ENCODE measurements at places on chromosomes 5 and 9. TPM values are rescaled to one million over a fixed set of nuclear protein-coding genes. Genes with fewer than 3 reads are reported as not detected.

IFNK gene
- not detected for total RNA-seq

LMAN2 gene
- 88.9 TPM for total RNA-seq

- no peak for DNase-seq
Measured at GRCh38 chr5:141882594-141883183, 4.5 kb upstream of the PCDH1 start.

- DNase-seq, result no peak
Measured at GRCh38 chr5:111131356-111131755, 39.2 kb downstream of the WDR36 start.

DNA sequence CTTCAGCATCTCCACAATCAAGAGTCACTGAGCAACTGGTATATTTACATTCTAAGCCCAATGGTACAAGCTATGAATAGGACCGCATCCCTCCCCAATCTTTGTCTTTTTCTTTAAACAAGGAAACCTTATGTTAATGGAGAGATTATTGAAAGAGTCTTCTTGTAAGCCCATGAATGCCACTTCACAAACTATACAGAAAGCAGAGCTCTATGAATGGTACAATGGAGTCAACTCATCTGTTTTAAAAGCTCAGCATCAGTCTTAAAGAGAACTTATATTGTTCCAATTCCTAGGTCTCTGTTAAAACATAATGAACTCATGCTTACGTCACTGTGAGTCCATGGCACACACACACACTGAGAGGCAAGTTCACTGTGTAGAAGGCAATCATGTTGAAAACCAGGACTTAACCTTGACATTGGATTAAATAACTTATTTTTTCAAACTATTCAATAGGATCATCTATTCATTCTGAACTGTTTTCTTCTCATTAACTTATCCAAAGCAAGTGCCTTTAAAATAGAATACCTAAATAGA is 4.5 kb downstream of the NREP start:
- DNase-seq, result no peak

GRCh38 chr9:119451426-119451825 is 82.2 kb upstream of the BRINP1 start:
- no peak for DNase-seq

GRCh38 chr5:139461698-139462097 is 845 bp downstream of the ECSCR start:
- no peak for DNase-seq

GRCh38 chr5:119063579-119064379 is 7.1 kb upstream of the DMXL1 start:
- DNase-seq, result no peak

GRCh38 chr9:124611106-124611505 is 103.9 kb upstream of the NR5A1 start:
- no peak for DNase-seq

DNA sequence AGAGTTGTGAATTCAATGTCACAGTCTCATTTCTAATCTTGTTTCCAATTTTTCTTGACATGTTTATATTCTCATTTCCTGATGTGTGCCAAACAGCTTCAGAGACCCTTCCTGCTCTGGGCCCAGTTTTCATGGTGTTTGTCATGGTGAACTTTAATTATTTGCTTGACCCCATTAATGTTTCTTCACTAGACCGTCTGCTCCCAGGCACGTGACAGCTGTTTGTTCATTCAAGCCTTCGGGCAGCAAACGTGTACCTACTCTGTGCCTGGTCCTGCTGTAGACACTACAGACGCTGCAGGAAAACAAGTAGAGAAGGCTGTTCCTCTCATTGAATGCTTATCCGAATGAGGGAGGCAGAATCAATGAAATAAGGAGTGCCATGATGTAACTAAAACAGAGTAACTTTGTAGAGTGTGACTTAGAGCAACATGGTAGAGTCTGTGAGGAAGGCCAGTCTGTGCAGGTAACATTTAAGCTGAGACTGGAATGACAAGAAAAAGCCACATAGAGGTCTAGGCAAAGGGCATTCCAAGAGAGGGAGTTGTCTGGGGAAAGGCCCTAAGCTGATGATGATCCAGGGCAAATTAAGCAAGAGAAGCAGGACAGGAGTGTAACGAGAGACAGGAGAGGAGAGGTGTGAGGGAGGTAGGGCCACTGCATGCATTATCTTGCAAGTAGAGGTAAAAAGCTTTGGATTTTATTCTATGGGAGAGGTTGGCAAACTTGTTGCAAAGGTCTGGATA is 191.4 kb downstream of the SEMA5A start:
- DNase-seq, result no peak

- peak; percentile 64 for DNase-seq
Measured at GRCh38 chr5:81506900-81507588, 113.1 kb upstream of the ACOT12 start.

GRCh38 chr9:97310023-97310422 is 2.6 kb downstream of the CCDC180 start:
- DNase-seq, result no peak

DNA sequence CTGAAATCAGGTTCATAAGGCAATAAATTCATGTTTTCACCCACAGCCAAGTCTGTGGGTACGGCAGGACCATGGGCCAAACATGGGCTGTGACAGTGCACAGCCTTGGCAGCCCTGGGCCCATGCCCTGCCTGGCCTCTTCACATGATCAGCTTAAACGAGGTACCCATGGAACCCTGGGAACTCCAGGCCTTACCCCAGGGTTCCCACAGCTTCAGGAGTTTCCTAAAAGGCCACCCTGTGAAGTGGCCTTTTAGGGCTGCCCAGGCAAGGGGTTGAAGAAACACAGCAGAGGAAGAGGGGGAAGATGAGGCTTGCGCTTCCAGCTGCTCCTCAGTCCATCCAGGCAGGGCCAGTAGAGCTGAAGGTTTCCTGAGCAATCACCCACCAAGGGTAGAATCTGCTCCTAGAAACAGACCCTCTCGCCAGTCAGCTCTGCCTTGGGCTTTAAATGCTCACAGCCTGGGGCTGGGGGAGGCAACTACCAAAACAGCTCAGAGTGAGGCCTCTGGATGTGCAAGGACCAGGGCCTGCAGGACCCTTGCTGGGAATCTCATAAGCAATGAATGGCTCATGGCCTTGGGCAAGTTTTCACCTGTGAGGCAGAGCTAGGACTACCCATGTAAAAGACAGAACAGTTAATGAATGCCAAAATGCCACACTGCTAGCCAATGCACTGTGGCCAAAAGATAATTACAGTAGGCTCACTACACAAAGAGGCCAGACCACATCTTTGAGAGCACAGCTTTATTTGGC is 79.3 kb upstream of the LRRTM2 start:
- DNase-seq, result no peak

DNA sequence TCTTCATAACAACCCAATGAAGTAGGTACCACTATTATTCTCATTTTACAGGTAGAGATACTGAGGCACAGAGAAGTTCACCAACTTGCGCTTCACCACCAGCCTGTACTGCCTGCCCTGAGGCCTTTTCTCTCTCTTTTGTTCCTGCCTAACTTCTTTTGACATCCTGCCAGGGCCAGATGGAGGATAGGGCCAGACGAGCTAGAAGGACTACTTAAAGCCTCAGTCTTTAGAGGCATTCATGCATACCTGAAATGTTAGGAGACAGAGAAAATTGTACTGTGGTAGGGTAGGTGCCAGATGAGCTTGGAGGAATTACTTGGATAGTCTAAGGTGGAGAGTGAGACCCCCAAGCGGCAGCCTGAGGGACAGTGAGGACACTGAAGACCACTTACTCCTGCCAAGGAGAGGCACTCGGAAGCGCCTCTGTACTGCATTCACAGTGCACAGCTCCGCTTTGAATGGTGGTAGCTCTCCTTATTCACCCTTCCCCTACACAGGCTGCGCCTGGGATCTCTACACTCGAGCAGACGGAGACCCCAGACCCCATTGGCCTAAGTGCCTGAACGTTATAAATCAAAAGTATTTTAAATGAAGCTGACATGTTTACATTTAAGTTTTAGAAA is 6.2 kb upstream of the ORM1 start:
- no peak for DNase-seq

DNA sequence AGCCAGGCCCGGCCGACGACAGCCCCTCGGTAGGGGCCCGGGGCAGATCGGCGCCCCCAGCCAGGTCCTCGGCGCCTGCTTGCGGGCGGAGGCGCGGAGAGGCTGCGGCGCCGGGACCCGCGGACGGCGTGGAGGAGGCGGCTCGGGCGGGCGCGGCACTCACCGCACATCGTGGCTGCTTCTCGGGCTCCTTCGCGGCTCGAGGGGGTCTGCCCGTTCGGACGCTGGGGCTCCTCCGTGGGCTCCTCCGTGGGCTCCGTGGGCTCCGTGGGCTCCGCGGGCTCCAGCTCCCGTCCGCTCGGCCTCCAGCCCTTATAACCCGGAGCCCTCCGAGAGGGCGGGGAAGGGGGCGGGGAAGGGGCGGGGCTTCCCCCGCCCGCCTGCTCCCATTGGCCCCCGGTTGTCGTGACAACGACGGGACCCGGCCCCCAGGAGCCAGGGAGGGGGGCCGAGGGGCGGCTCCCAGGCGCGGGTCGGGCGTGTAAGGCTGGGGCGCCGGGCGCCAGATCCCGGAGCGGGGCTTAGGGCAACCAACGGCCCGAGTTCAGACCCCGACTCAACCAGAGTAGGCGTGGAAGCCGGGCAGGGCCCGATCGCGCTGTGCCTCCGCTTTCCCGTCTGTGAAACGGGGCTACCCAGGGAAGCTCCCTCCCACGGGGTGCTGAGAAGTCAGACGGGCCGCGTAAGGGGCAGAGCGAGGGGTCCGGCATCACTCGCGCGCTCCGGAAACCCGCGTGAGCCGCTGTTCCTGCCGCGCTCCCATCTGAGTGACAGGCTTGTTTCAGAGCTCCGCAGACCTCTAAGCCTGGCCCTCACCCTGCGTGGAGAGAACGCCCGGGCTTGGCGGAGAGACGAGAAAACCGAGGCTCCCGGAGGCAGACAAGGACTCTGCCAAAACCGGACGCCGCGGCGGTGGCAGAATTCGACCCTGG is at the start of gene GFPT2:
TSS of gene GFPT2 (minus strand) at position 289 of the 932 bp plus-strand sequence. CDS start at position 170, 119 bp downstream.
- peak; percentile 99 for DNase-seq

- DNase-seq, result no peak
Measured at GRCh38 chr9:77680581-77680980, 32.5 kb upstream of the GNA14 start.

Data from frontal cortex (tissue), 4 donors.